ENCODE measurements at places on chromosomes 5 and 9.

GRCh38 chr5:157870837-157871834 is 12.2 kb upstream of the CLINT1 start:
- DNase-seq: no peak

- DNase-seq: no peak
These were observed 19.0 kb downstream of the KDM3B start for GRCh38 chr5:138371454-138371853.

GRCh38 chr5:133938039-133938821 is 30.2 kb downstream of the C5orf15 start:
- no peak for DNase-seq

DNA sequence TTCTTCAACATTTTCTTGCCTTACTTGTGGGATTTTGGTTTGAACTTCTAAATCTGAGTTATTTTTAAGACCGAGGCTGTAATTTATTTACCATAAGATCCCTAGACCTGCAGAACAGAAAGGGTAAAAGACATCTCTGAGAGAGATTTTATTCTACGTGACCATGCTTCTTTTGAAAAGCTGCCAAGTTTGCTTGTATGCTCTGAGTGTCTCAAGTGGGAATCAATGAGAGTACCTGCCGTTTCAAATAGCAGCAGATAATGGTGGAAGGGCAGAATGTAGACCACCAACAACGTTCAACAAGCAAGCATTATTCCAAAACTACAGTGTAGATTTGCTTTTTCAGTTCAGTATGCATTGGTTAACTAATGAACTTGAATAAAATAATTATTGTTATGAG is 108.6 kb upstream of the MINAR2 start:
- no peak for DNase-seq

GRCh38 chr5:152107220-152107619 is 182.6 kb upstream of the GLRA1 start:
- DNase-seq: no peak

DNA sequence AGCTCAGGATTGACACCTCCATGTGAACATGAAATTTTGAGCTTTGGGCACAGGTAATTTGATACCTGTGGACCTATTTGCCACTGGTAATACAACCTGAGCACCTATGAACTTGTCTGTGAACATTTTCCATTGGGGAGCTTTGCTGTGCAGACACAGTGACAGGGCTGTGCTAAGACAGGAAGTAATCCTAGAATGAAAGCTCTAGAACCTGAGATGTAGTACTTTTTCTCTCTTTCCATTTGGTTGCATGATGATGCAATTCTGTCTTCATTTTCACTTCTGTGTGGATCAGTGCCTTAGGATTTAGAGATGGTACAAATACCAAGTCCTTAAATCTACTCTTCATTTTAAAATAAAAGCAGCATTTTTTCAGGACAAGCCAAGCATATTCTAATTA is 216.9 kb downstream of the NR3C1 start:
- no peak for DNase-seq

DNA sequence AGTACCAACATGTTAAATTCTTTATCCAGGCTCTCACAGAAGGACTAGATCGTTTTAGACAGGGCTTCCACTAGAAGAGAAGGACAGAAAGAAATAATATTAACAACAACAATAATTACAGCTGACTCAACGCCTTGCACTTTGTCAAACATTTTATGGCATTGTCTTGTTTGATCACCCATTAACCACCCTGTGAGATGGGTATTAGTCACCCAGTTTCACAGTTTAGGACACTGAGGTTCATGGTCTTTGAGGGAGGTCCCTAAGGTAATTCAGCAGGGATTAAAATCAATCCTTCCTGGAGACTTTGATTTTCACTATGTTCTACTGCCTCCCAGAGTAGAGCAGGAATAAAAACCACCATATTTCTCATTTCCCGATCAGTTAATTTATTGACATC is 51.4 kb upstream of the BNC2 start:
- DNase-seq: no peak

- no peak for DNase-seq
These were observed 32.8 kb downstream of the ARPC5L start for GRCh38 chr9:124894741-124895170.

GRCh38 chr9:137813651-137814415 is 63.7 kb upstream of the CACNA1B start:
- no peak for DNase-seq

DNA sequence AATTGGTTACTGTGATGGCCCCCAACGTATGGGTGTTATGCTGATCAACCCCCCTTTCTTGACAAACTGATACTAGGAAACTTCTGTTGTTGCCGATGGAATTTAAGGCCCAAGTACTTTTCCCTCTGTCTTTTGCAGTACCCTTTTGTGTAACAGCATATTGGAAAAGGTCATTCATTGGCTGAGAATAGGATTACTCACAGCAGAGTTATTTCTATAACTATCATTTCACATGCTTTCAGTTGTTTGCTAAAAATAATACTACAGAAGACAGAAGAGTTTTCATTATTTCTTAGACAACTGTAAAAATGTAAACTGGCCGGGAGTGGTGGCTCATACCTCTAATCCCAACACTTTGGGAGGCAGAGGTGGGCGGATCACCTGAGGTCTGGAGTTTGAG is 329.5 kb downstream of the KIAA0825 start:
- no peak for DNase-seq

- DNase-seq: no peak
These were observed 203.9 kb upstream of the RASEF start for GRCh38 chr9:83266666-83267496.

DNA sequence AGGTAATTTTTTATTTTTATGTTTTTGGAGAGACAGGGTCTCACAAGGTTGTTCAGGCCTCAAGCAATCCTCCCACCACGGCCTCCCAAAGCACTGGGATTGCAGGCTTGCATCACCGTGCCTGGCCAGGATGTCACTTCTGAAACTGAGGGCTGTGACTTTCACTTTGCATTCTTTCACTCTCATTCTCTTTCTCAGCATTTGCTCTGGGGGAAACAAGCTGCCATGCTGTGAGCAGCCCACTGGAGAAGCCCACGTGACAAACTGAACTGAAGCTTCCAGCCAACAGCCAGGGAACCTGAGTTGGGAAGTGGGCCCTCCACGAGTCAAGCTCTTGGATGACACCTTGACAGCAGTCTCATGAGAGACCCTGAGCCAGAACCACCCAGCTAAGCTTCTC is 109.4 kb downstream of the C5orf15 start:
- DNase-seq: no peak

DNA sequence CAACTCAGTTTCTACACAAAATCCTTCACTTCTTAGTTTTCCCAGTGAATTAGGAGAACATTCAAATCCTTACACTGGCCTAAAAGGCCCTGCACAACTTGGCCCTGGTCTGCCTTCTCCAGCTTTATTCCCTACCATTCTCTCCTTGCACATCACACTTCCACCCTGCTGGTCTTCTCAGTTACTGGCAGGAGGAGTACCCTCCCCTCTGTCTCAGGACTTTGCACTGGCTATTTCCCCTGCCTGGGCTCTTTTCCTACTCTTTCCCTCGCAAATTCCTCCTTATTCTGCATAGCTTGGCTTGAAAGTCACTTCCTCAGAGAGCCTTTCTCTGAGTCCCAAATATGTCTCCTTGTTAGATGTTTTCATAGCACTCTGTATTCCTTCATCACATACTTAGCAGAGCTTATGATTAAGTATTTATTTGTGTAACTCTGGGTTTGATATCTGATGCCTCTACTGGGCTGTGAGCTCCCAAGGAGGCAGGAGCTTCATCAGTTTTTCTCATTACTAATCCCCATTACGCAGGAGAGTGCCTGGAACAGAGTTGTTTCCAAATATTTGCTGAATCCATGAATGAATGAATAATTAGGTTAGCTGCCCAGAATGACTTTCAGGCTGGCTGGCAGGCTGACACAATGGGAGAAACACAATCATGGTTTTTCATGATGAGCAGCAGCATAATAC is 159.8 kb upstream of the KLF9 start:
- DNase-seq: no peak

DNA sequence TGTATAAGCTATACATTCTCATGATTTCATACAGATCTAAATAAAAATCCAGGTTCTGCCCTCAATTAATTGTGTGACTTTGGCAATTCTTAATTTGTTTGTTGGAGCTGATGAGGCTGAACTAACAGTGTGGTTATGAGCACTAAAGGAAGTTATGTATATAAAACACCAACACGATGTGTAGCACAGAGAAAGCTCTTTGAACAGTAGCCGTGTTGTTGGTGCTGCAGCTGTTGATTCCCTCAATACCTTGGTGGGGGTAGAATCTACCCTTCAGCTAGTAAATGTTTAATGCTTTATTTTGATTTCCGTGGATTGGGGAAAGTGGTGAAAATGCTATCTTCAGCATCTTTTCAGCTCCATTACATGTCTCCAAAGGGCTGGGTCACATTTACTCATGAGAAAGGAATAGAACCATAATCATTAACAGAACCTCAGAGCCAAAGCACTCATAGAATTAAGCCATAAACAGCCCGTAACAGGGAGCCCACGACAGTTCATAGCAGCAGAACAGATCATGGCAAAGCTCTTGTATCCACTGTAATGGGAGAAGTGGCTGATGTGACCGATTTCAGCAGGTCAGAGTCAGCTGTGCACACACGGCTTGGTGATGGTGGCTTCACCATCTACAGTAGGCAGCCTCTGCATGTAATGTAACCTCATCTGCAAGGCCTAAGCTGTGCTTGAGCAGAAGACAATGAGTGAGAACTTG is 332.7 kb downstream of the DIRAS2 start:
- DNase-seq: no peak

GRCh38 chr5:66573733-66574132 is 22.5 kb upstream of the MAST4 start:
- DNase-seq: no peak

DNA sequence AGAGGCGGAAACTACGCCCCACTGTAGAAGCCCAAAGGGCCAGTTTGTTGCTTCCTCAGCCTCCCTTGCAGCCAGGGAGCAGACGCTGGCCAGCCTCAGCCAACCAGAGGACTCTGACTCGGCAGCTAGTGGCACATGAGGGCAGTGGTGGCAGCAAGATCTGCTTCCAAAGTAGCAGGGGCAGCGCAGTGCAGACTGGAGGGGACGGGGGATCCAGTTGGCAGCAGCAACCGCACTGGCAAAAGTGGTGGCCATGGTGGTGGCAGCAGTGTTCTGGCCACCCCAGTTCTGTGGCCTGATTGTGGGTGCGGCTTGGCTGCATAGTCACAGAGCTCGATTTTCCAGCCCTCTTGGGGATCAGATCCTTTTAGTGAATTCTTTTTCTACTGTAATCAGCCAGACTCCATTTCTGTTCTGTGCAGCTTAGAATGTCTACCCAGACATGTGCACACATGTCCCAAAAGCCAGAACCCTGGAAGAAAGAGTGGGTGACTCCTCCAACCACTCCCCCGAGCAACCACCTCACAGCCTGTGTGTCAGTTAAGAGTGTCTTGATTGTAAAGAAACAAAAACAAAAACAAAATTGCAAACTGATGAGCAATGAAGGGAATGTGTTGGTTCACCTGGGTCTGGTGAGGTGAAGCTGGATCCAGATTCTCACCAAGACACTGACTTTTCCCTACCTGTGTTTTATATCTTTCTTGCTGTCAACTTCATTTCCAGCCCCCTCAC is 11.0 kb upstream of the ZBTB43 start:
- no peak for DNase-seq

GRCh38 chr9:87267251-87268070 is 230.2 kb upstream of the DAPK1 start:
- no peak for DNase-seq

DNA sequence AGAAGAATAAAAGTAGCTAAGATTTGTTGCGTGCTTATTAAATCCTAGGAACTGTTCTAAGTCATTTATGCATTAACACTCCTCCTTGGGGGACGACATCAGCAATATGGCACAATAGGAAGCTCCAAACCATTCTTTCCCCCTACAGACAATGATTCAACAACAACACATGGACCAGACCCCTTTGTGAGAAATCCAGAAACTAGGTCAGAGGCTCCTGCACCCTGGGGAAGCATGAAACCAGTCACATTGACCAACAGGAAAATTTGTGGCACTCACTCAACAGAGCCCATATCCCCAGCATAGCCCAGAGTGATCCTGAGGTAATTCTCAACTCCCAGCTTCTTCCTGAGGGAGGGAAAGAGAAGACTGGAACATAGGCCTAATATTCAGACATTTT is 294.4 kb downstream of the HINT1 start:
- DNase-seq: no peak

GRCh38 chr5:94467346-94467953 is 151.0 kb downstream of the KIAA0825 start:
- no peak for DNase-seq

DNA sequence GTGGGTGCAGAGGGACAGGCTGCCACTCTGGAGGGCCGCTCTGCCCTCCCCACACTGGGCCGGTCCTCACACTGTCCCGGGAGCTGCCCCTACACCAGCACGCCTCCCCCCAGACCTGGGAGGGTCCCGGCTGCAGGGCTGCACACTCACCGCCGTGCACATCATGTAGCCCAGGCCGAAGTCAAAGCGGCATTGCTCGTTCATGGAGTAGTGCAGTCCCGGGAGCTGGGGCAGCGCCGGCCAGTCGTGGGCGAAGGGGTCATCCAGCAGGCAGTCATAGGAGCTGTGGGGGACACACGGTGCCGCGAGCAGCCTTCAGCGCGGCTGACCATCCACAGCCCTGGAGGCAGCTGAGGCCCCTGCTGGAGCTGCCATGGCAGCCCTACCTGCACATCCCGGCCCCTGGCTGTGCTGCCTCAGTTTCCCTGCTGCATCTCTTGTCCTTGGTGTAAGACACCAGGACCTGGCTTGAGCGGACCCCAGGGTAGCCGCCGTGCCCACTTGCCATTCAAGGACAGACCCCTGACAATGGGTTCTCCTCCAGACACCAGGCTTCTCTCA is 93.2 kb downstream of the ZNF354C start:
- no peak for DNase-seq

DNA sequence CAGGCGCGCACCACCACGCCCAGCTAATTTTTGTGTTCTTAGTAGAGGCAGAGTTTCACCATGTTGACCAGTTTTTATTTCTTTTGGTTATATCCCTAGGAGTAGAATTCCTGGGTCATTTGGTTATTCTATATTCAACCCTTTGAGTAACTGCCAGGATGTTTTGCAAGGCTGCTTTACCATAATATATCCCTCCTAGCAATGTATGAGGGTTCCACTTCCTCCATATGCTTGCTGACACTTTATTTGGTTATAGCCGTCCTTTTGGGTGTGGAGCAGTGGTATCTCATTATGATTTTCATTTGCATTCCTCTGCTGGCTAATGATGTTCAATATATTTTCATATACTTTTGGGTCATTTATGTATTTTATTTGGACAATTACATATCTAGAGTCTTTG is 81.2 kb downstream of the RAB24 start:
- no peak for DNase-seq

GRCh38 chr5:120678279-120678678 is 214.2 kb downstream of the PRR16 start:
- DNase-seq: no peak

- DNase-seq: no peak
These were observed 39.4 kb downstream of the UBE2QL1 start for GRCh38 chr5:6488021-6488420.

DNA sequence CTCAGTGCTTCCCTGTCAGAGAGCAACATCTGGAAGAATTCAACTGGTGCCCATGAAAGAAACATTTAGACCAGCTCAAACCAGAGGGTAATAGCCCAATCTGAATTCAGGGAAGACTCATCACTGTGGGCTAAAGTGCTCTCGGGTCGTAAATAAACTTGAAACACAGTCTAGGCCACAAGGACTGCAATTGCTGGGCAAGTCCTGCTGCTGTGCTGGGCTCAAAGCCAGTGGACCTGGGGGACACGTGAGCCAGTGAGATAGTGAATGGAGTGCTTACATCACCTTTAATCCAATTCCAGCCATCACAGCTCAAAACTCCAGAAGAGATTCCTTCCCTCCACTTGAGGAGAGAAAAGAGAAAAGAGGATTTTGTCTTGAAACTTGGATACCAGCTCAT is 78.1 kb upstream of the DAP start:
- no peak for DNase-seq

- no peak for DNase-seq
These were observed 372.4 kb upstream of the PAPPA start for GRCh38 chr9:115781070-115781736.

Measured in T-helper 2 cell (primary cell).